ENCODE measurements at places on chromosomes 4 and X.

DNA sequence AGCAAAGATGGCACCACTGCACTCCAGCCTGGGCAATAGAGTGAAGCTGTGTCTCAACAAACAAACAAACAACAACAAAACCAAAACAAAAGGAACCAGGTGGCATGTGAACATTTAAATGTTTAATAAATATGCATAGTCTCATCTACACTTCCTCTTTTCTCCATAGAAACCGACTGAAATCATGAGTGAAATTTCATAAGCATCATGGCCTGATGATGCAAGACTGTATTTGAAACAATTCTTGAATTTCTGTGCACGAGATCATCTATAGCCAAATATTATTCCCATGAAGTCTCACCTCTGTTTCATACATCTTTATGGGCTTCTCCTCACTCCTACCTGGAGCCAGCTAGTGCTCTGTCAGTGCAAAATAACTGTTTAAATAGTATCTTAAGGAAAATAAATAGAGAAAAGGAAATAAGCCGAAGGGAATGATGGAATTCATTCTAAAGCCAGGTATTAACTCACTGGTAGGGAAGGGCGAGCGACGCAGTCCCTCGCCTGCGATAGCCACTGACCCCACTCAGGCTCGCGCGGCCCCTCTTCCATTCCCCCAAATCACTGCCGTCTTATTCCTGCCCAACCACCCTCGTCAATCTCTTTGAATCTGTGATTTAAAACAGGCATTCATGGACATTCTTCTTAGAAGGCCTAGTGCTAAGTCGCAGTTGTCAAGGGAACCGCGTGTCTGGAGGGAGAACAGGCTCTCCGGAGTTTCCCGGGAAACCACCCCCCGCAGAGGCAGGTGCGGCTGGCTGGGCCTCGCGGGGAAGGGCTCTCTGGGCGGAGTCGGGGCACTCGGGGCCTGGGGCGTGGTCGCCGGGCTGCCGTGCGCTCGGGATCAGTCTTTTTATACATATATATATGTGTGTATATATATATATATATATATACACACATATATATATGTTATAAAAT is 52.4 kb upstream of the TRIM2 start:
- DNase-seq: peak; percentile 44

DNA sequence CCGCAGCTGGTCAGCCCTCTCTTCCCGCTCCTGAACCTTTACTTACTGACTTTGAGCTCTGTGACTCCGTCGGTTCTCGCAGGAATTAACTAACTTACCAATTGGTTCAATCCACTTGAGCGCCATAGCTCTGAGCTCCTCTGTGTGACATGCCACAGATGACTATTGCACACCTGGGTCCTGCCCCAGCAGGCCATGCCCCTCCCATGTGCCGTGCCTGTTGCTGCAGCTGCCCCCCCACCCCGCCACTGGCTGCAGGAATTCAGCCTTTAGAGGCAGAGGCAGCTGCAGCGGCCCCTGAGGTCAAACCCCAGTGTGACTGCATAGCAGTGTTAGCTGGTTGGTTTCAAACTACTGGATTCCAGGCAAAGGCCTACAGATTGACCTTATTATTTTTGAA is 70.6 kb downstream of the MTMR1 start:
- DNase-seq: no peak

GRCh38 chrX:42946544-42947194 is 168.7 kb upstream of the PPP1R2C start:
- DNase-seq: no peak

GRCh38 chr4:38805530-38806145 is 1.0 kb upstream of the TLR1 start:
- no peak for DNase-seq

DNA sequence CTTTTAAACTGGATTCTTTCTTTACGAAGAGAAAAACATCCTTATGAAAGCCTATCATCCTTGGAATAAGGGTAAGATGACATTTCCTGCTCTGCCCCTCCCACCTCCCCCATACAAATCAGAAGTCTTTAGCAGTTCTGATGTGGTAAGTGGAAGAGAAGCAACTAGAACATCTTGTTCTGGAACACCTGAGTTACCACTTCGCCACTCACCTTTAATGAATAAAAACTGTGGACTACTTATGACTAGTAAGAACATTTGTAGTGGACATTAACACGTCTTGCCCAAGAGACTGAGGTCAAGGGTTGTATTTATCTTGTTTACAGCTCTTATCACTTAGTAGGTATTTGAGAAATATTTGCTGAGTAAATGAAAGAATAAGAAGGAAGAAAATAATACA is 4.3 kb downstream of the XKRX start:
- no peak for DNase-seq

DNA sequence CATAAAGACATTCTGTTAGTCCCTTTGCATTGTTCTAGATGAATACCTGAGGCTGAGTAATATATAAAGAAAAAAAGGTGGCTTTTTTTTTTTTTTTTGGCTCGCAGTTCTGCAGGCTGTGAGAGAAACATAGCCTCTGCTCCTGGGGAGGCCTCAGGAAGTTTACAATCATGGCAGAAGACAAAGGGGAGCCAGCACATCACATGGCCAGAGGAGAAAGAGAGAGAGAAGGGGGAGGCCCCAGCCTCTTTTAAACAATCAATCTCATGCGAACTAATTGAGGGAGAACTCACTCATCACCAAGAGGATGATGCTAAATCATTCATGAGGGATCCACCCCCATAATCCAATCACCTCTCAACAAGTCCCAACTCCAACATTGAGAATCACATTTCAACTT is 364.0 kb upstream of the EPHA5 start:
- no peak for DNase-seq

DNA sequence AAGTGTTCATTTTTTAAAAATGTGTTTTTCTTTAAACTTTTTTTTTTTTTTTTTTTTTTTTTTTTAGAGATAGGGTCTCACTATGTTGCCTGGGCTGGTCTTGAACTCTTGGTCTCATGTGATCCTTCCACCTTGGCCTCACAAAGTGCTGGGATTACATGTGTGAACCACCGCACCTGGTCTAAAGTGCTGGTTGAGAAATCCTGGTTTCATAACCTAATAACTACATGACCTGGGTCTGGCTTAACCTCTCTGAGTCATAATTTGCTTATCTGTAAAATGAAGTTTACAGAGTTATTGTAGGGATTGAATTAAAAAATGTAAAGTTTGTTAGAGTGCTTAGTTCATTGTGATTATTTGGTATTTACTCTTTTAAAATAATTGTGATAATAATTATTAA is 5.2 kb downstream of the HSD17B13 start:
- no peak for DNase-seq

- no peak for DNase-seq
These were observed 32.9 kb downstream of the HTT-AS start for GRCh38 chr4:3041192-3042142.

GRCh38 chrX:12890467-12890866 is 16.0 kb upstream of the TLR8 start:
- no peak for DNase-seq

DNA sequence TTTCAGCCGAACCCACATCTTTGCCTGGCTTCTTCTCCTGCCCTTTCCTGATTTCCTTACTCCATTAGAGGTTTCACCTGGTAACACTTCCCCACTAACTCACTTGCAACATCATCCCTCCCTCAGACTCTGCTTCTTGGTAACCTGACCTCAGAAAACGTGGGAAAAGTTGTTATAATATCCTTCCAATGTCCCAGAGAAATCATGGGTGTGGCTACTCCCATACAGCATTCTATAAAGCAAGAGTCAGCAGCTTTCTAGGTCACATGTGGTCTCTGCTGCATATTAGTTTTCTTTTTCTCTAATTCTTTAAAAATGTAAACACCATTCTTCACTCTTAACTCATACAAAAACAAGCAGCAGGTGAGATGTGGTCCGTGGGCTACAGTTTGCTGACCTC is 283.1 kb upstream of the MAOA start:
- no peak for DNase-seq

DNA sequence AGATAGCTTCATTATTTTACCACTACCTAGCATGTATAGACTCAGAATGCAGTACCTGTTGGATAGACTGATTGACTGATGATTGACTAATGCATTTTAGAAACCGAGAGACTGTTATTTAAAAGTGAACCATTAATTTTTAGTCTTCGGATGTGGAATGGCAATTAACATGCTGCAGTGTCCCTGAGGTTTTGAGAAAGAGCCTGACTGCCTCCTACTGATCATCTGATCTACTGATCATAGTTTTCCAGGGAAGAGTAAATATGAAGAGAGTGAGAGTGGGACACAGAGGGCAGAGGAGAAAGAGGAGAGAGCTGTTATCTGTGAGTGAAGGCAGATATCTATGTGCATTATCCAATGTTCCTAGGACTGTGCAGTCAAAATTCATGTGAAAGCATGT is 764.7 kb downstream of the TRIML1 start:
- DNase-seq: no peak

- DNase-seq: no peak
These were observed 10.5 kb downstream of the CCDC160 start for GRCh38 chrX:134247492-134247891.

DNA sequence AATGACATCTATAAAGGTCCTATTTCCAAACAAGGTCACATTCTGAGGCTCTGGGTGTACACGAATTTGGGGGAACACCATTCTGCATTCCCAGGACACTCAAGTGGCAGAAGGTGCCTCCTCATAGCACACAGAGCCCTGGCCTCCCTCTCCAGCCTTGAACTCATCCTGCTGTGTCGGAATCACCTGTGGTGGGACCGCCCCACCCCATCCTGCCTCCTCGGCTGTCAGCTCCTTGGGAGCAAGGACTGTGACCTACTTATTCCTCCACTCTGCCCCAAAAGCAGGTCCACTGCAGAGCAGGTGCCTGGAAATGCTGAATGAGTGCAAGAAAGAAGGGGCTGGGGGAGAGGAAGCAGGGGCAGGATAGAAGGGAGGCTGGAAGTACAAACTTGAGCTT is 33.5 kb downstream of the HTRA3 start:
- DNase-seq: no peak

- no peak for DNase-seq
These were observed 55.7 kb downstream of the METTL14 start for GRCh38 chr4:118740869-118741268.

GRCh38 chrX:76420237-76420636 is 7.3 kb upstream of the MAGEE1 start:
- DNase-seq: no peak

- DNase-seq: no peak
These were observed 530.5 kb downstream of the FAM133A start for GRCh38 chrX:94204524-94204923.

- no peak for DNase-seq
These were observed 2.2 kb upstream of the CFI start for GRCh38 chr4:109803924-109804571.

GRCh38 chr4:138209094-138209493 is 33.1 kb downstream of the SLC7A11 start:
- DNase-seq: no peak

GRCh38 chrX:38618180-38618579 is 56.8 kb downstream of the TSPAN7 start:
- DNase-seq: no peak

GRCh38 chr4:186067757-186068385 is 1.1 kb upstream of the TLR3 start:
- peak; percentile 10 for DNase-seq

GRCh38 chrX:123340696-123341095 is 156.6 kb downstream of the GRIA3 start:
- no peak for DNase-seq

GRCh38 chr4:1288786-1289185 is 905 bp upstream of the MAEA start:
- DNase-seq: no peak

- no peak for DNase-seq
These were observed 9.3 kb downstream of the NKX1-1 start for GRCh38 chr4:1396806-1397455.

GRCh38 chrX:72176981-72177380 is 4.6 kb upstream of the PIN4 start:
- DNase-seq: no peak

- DNase-seq: no peak
These were observed 96.9 kb upstream of the GPRIN3 start for GRCh38 chr4:89404530-89404929.

- no peak for DNase-seq
These were observed 51.9 kb downstream of the NR3C2 start for GRCh38 chr4:148390311-148390710.

DNA sequence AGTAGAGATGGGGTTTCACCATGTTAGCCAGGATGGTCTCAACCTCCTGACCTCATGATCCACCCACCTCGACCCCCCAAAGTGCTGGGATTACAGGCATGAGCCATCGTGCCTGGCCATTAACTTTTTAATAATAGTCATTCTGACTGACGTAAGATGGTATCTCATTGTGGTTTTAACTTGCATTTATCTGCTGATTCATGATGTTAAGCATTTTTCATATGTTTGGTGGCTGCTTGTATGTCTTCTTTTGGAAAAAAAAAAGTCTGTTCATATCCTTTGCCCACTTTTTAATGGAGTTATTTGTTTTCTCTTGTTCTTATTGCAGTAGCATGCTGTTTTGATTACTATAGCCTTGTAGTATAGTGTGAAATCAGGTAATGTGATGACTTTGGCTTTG is 45.8 kb downstream of the ANXA10 start:
- no peak for DNase-seq

GRCh38 chr4:140930557-140930956 is 174.4 kb upstream of the TBC1D9 start:
- DNase-seq: no peak

DNA sequence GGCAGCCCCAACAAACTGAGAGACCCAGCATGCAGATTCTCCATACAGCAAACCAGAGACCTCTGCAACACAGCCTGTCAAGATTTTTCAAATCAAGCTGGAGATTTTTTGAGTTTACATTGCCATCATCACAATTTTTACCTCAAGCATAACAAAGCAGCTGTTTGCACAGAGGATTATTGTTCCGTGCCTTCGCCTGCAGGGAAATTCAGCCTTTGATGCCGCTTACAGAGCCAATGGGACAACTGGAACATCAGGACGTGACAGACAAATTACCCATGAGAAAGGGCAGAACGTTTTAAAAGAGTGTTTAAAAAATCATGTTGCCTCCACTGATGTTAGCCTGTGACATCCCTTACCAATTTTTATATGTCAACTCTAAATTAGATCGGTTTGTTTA is 363.7 kb downstream of the FBXW7 start:
- no peak for DNase-seq

DNA sequence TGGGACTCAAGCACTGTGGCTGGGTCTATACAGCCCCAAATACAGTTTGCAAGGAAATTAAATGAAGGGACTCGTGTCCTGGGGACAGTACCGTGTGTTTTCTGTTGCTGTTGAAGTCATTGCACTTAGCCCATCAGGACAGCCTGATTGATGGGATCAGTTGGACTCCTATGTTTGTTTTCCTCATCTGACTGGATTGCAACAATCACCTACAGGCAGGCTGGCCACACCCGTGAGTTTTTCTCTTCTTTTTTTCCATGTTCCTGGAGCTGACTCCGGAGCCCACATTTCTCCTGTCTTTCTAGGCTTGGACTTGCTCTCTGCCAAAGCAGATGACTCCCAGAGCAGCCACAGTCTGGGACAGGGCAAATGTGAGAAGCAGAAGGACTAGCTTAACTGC is 38.1 kb downstream of the RTL9 start:
- DNase-seq: no peak

All from stimulated activated CD4-positive, alpha-beta T cell treated with anti-CD3 and anti-CD28 coated beads, Interleukin-12 subunit alpha, Interleukin-12 subunit beta, amount 100 ng/mL, for 48 hours (primary cell).